Cardiac septum (tissue), 1 donor: ENCODE measurements at places on chromosomes 4 and X. TPM values are rescaled to one million over a fixed set of nuclear protein-coding genes. Genes with fewer than 3 reads are reported as not detected.

- DNase-seq, result no peak
Observed at GRCh38 chr4:67988991-67989390, 25.7 kb upstream of the TMPRSS11A start.

GRCh38 chr4:173039617-173040577 is 128.7 kb upstream of the GALNT7 start:
- DNase-seq, result no peak

DNA sequence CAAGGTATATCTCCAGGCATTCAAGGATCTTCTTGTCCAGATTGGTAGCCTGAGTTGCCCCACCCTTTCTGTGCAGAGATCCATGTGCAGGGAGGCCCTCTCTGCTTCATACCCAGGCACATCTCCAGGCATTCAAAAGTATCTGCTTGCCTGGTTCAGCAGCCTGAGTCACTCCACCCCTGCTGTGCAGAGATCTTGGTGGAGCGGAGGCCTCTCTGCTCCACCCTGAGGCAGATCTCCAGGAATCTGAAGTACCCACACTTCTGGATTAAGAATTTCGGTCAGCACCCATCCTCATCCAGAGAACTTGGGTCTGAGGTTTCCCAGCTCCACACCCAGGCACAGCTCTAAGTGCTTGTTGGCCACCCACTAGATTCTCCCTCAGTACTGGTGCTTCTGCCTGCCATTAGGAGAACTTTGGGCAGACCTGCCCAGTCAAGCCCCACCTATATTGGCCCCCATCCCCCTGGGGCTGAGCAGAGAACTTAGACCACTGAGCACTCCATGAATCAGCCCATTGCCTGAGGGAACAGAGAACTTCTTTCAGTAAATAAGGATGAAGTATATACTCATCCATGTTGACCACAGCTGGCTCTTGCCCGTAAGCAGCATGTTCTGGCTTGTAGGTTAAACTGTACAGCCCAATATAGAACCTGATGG is 199.5 kb upstream of the ZCCHC13 start:
- no peak for DNase-seq

GRCh38 chrX:10395179-10395578 is 225.2 kb downstream of the MID1 start:
- no peak for DNase-seq

DNA sequence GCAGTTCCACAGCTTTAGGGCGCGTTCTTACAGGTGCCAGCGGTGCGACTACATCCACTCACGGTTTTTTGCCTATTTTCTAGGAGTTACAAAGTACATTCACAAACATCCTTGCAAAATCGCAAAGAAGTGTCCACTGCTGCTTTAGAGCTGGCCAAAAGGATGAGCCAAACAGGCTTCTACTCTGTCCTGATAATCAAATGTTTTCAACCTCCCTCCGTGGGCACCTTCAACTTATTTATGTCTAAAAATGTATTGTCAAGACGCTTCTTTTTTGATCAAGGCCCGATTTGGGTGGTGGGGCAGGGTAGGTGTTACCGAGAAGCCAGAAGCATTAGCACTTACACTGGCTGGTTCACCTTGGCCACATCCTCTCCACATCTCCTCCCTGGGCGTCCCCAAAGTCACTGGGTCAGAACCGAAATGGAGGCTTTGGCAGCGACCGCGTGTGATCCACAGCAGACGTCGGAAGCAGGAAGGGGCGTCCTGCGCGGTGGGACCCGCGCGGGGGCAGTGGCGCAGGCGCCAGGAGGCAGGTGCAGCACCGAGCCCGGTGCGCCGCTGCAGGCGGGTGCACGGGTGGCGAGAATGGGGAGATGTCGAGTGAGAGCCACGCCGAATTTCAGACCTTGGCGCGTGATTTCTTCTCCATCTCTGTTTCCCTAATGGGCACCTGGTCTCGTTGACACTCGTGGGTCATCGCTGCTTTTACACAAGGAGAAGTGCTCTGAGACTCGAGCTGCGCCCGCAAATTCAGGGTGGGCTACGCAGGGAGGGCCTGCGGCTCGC is 16.9 kb downstream of the NKX3-2 start:
- no peak for DNase-seq

DNA sequence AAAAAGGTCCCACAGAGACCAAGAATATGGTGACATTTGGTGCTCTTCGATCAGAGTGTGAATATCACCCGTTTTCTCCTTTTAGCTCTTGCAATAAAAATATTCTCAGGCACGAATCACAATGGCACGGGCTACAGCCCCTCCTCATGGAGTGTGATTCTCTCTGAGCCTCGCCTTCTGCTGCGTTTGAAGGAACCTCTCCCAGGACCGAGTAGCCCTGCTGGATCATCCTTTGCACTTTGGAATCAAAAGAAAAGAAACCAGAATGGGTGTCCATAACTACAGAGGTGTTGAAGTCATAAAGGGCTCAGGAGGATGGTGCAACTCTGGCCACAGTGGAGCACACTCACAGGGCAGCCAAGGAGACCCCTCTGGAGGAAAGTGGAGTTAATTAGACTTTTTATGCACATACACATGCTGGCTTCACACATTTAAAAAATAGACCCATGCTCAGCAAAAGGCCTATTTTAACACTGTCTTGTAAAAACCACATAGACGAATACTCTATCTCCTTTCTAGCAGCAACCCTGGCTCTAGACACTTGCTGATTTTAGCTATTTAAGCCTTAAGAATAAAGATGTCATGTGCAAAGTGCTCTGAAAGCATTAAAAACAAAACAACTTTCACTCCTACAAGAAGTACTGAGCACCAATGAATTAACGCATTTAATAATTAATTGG is 19.1 kb downstream of the MAML3 start:
- DNase-seq, result no peak

DNA sequence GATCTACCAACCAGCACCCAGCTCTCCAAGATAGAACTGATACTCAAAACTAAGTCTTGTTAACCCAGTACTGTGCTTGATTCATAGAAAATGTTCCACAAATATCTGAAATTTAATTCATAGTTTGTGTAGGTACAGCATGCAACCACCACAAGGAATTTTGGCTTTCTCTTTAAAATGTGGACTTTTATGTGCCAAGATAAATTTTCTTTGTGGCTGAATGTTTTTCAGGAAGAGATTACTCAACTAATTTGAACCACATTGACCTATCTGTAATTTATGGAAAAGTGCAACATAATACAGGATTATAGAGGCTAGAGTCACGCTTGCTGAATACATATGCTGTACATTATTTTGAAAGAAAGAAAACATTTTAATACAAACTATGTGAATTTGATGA is 730.8 kb downstream of the IL1RAPL1 start:
- no peak for DNase-seq

GRCh38 chr4:142959173-142959572 is 113.1 kb upstream of the INPP4B start:
- DNase-seq, result no peak

DNA sequence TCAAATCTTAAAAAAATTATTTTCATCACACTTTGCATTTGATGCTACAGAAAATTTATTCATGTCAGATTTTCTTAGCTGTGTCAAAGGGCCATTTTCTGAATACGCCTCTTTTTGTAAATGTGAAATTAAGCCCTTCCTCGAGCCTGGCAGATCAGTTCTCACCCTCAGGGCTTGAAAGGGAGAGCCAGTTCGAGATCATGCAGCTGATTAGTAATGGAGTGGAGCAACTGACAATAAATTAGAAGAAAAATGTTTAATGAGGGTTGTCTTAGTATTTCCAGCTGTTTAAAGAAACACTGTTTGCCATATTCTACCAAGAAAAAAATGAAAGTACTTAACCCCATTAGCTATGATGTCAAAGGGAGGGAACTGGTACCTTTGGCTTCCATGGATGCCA is 28.7 kb downstream of the CC2D2A start:
- DNase-seq, result no peak

GRCh38 chrX:20270562-20270890 is 3.8 kb upstream of the RPS6KA3 start:
- DNase-seq, result no peak

- no peak for DNase-seq
Observed at GRCh38 chr4:110627977-110628662, 5.2 kb upstream of the PITX2 start.

- no peak for DNase-seq
Observed at GRCh38 chrX:8405631-8406030, 59.0 kb upstream of the VCX3B start.

- DNase-seq, result no peak
Observed at GRCh38 chr4:154618708-154619315, 6.4 kb upstream of the FGG start.

- no peak for DNase-seq
Observed at GRCh38 chr4:141035920-141036319, 97.3 kb downstream of the RNF150 start.

IL21 gene
- total RNA-seq, result not detected

ADH6 gene
- total RNA-seq, result not detected

MID1IP1 gene
- total RNA-seq, result 31.4 TPM

RBMXL3 gene
- total RNA-seq, result not detected

PCDH11X gene
- total RNA-seq, result 0.24 TPM

PRDM8 gene
- total RNA-seq, result 1.6 TPM

PARM1 gene
- total RNA-seq, result 74.4 TPM

MAGEE2 gene
- total RNA-seq, result not detected

SEPSECS gene
- total RNA-seq, result 6.6 TPM

SNX12 gene
- total RNA-seq, result 52.7 TPM
